NCI-H526 (cell line): ENCODE measurements at places on chromosomes 2 and 18.
A peak's percentile ranks its signal among the peaks of the same experiment; 100 is the strongest.

DNA sequence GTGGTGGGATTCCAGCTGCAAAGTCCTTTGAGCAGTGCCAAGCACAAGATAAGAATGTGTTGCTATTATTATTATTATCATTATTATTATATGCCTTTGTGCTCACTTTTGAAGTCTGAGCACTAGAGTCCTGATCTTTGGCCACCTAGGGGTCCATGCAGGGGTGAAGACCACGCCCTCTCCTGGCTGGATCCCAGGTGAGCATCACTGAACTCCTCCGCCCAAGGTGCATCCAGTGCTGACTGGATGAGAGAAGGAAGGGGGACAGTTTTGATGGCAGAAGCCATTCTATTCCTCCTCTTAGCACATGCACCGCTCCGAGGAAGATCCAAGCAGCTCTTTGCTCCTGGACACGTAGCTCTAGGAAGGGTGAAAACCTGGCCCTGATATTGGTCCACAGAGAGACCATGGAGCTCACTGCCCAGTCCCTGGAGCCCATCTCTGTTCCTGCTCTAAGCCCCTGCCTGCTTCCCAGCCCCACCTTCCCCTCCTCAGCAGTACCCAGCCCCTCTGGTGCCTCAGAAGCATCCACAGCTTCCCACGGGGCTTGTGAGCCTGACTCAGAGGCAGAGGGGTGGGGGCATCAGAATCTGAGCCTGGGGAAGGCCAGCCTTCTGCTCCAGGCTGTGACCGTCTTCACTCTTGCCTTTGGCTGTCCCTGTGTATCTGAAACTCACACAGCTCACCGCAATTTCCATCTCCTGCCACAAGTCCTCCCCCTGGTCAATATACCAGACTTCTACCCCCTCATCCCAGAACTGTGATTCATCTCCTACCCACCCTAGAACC lies 45.4 kb downstream of the MCFD2 start:
- DNase-seq: no peak

DNA sequence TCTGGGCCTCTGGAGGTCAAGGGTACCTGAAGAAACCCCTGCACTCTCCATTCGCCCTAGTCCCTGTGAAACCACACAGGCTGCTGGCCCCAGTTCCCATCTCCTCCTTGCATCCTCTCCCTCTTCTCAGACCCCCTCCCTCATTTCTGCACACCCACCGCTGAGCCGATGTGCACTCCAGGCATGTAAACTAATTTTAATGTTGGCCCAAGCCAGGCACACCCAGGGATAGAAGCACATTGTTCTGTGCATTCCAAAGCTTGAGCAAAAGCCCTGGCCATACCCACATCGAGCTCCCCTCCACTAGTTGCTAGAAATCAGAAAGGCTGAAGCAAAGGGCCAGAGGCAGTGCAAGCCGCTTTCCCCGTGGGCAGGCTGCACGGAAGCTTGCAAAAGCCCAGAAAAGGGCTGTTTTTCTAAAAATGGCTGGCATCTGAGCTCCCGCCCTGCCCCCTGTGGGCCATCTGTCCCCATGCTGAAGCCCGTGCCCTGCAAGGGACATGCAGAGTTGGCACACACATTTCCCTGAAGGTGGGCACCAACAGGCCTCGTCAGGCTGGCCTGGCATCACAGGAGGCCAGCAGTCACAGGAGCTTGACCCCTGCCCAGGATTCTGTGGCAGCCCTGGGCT lies 181.6 kb downstream of the SMAD7 start:
- no peak for DNase-seq

DNA sequence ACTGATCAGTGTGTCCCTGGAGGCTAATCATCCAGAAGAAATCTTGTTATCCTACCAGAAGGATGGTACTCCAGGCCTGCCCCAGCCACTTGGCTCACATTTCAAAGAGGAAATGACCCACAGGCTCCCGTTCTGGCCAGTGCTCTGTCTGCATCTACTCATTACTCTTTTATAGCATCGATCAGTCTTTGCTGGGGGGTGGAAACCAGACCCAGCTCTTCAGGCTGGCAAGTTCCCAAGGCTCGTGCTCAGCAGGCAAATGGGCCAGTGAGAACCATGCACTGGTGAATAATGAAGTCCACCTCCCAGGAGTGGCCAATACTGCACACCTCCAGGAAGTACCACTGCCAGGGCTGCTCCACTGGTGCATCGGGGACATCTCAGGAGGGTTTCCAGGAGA lies 38.8 kb downstream of the DNER start:
- no peak for DNase-seq

DNA sequence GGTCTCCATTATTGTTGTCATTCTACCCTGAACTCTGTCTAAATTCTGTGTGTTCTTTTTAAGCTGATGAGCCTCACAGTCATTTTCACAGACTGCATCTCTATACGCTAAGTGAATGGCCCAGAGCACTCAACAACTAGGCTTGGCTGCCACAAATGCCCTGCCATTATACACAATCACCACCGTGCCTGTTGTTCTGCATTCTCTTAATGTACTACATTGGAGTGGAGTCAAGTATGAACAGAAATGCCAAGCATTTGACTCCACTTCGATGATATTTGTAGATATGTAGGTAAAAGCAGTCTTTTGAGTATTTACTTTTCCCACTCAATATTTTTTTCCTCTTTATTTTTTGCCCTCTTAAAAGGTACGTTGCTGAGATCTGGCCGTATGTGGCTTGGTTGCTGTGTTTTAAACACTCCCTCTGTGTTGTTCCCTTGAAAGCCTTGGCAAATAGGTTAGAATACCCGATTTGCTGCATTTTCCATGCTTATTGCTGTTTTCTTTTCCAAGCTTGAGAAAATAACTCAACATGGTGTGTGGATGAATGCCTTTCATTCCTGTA lies 36.2 kb upstream of the TMEFF2 start:
- no peak for DNase-seq

DNA sequence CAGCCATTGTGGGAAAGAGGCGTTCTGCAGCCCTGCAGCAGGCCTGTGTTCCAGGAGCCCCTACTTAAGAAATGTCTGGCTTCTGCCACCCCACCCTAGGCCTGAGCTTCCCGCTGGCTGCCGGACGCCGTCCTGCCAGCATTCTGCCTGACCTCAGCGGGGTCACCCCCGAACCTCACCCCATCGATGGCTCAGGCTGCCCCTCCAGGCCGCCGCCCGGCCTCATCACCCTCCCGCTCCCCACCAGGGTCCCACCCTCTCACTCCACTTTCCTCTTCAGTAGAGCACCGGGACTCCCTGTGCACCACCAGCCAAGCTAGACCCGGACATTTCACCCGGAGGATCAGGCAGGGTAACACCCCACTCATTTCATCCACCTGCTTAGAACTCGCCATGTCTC lies 73.6 kb upstream of the SALL3 start:
- no peak for DNase-seq

DNA sequence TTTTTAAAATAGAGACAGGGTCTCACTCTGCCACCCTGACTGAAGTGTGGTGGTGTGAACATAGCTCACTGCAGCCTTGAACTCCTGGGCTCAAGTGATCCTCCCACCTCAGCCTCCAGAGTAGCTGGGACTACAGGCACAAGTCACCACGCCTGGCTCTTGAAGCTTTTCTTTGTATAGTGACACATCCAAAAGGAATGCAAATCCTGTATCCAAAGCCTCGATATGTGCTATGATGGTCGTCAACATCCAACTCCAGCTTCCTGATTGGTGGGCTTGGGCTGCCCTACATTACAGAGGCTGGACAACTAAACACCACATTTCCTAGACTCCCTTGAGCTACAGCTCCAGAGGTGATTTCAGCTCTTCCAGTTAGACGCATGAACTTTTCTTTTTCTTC lies 101.7 kb upstream of the PGAP1 start:
- DNase-seq: no peak

GRCh38 chr2:236972491-236973342 lies 113.0 kb upstream of the COPS8 start:
- peak; percentile 70 for DNase-seq

DNA sequence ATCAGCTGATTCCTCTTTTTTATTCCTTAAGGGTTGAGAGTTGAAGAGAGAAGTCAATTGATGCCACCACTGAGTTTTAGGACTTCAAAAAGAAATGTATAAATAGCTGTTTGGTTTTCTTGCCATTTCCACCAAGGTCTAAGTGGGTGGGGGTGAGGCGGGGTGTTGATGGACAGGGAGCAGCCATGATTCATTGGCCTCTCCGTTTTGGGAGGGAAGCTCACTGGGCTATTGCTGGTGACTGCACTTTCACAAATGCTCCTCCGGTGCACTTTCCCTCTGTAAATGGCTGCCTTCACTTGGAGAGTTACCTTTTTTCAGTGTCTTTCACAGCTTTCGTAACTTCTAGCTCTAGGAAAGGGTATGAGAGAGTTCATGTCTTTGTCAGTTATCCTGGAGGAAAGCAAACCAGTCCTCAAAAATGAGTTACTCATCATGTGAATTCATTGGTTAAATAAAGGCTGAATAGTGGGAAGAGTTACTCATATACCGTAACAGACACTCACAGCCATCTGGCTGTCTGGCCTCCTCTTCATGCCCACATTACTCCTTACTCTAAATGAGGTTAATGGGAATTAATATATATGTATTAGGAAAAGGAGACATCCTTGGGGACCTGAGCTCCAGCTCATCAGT lies 17.4 kb upstream of the CTAGE1 start:
- no peak for DNase-seq

DNA sequence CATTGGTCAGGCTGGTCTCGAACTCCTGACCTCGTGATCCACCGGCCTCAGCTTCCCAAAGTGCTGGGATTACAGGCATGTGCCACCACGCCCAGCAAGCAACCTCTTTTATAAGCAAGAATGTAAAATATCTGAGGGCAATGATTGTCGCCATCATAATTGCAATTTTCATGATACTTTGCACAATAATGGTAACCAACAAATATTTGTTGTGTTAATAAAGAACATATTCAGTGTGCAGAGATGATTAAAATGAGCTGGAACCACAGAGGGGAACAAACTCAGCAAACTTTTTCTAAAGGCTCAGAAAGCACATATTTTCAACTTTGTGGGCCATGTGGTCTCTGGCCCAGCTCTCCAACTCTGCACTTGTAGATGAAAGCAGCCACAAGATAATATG lies 115.2 kb upstream of the SIX2 start:
- no peak for DNase-seq

DNA sequence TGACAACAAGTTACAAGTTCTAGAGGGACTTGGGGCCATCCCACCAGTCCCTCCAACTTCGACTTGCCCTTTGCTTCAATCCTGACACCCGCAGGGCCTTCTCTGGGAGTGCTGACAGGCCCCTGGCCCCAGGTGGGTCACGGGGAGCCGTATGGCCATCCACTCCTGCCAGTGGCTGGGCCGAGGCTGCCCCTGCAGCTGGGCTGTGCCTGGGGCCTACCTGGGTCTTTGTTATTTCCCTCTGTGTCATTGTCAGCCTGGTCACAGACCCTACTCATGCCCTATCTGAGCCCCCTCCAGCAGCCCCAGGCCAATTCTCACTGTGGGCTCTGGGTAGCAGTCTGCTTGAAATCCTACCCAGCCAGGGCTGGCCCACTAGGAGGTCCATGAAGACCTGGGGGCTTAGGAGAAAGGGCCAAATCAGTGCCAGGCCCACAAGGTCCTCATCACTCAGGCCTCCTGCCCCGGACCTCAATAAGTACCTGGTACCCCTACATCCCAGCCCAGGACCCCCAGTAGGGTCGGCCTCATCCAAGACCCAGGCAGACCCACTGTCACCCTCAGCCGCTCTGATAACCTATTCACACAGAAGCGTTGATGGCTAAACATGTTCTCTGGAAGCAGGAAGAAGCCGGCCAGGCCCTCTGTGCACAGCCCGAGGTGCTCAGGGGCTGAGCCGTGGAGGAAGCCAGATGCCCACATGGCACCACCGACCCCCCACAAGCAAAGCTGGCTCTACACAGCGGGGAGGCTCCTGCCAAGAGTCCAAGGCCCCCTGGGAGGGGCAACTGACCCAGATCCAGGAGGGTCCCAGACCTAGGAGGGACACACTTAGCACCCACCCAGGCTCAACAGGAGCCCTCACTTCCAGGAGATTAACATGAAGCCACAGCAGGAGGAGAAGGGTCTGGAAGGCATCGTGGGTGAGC lies 57.7 kb downstream of the BIN1 start:
- DNase-seq: no peak

- DNase-seq: no peak
These were observed 279.8 kb downstream of the RBM43 start for GRCh38 chr2:150981826-150982225.

GRCh38 chr18:35827275-35827902 lies 145.1 kb upstream of the RMP24 start:
- DNase-seq: no peak

DNA sequence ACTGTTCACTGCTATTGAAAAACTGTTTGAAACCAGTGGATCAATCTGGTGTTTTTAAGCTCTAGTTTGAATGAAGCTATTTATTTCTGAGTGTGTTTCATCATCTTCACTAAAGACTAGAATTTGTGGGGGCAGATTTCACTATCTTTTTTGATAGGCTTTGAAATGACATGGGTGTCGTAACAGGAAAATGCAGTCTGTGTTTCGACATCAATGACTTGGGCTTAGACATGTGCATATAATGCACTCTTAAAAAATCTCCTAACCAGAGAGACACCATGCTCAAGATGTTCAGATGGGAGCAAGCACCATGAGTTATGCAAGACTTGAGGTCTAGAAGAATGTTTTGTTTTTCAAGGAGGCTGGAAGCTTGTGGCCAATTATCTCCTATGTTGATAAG lies 221.6 kb downstream of the GPD2 start:
- DNase-seq: no peak

- DNase-seq: peak; percentile 60
These were observed 134.9 kb downstream of the MAP3K20 start for GRCh38 chr2:173210270-173211196.

DNA sequence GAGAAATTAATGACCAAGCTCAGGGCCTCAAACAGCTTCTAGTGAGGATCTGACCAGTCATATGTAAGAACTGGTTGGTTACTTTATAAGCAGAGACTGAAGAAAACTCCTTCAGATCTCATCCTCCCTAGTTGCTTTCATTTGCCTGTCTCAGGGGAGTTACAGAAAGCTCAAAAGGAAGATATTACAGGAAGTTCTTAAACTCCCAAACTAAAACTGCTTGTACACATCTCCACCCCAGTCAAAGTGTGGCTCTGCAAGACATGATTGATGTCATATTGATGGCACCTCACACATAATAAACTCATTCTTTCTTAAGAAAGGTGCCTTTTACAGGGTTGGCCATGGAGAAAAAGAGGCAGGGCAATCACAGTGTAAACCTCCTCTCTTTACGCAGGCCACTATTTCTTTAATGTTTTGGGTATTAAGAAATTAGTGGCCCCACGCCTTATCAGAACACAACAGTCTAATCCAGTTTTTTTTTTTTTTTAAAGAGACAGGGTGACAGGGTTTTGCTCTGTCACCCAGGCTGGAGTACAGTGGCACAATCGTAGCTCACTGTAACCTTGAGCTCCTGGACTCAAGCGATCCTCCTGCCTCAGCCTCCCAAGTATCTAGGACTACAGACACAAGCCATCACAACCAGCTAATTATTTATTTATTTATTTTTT lies 62.6 kb upstream of the STK17B start:
- DNase-seq: no peak
